ENCODE measurements at places on chromosomes 5 and 9.

GRCh38 chr9:108016446-108016845 is 526.9 kb upstream of the KLF4 start:
- no peak for DNase-seq

DNA sequence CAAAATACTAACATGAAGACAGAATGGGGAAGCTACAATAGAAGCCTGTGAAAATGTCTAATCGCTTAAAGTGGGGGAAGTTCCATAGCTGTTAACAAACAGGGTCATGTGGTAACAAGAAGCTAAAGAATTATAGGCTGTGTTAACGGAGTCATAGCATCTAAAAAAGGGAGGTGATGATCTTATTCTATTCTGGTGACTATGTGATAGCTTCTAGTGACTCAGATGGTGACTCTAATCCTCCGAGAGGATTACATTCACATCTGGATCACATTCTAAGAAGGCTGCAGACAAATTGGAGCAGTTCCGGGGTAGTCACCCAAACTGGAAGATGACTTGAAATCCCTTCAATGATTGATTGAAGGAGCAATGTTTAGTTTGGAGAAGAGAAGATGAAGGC is 142.1 kb downstream of the LIFR start:
- DNase-seq, result no peak

DNA sequence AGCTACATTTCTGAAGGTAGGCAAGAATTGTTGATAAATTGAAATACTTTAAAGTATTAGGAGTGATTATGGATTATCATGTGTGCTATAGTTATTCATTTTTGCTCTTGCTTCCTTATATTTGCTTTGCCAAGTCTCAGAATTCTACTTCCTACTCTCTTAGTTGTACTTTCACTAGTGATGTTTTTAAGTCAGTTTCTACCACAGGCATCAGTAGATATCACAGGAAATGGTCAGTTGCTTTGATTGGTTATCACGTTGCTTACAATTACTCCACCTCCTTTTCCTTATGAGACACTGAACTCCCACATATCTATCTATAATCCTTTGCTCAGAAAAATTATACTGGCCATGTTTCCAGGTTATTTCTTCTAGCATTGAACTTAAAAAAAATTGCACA is 472.8 kb downstream of the DMRTA1 start:
- DNase-seq, result no peak

- DNase-seq, result no peak
These were observed 170.3 kb upstream of the FTMT start for GRCh38 chr5:121681229-121681855.

GRCh38 chr9:9284201-9284600 is 1328.6 kb downstream of the PTPRD start:
- DNase-seq, result no peak

- DNase-seq, result no peak
These were observed 55.3 kb downstream of the ZNF622 start for GRCh38 chr5:16410338-16410737.

GRCh38 chr5:74027732-74028338 is 401.8 kb downstream of the ARHGEF28 start:
- DNase-seq, result no peak

- no peak for DNase-seq
These were observed at the start of gene CSF2 for GRCh38 chr5:132073231-132074013. CSF2 (plus strand) TSS chr5:132073789; CDS start chr5:132073824, 35 bp downstream.

- DNase-seq, result no peak
These were observed 35.2 kb downstream of the MTRR start for GRCh38 chr5:7904170-7904569.

GRCh38 chr5:140038373-140038957 is 4.6 kb downstream of the NRG2 start:
- no peak for DNase-seq

- DNase-seq, result no peak
These were observed 86.7 kb downstream of the AUH start for GRCh38 chr9:91274949-91275492.

GRCh38 chr5:3593771-3594509 is 1.7 kb upstream of the IRX1 start:
- no peak for DNase-seq

GRCh38 chr5:131671994-131672655 is 37.1 kb upstream of the RAPGEF6 start:
- no peak for DNase-seq

DNA sequence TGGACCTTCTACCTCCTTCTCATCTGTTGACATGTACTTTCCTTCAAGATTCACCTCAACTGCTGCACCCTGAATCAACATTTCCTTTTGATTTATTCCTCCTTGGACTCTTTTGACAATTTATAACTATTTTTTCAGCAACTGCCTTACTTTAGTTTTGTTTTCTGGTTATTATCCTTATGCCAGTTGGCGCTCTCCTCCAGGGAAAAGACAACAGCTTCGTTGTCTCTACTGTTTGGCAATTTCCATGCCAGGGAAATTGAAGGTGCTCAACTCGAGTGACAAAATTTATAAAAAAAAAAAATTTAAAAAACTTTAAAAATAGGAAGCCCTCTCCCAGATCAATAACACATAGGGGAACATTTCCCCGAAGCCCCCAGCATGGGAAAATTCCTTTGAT is 549.2 kb upstream of the DMAC1 start:
- DNase-seq, result no peak

DNA sequence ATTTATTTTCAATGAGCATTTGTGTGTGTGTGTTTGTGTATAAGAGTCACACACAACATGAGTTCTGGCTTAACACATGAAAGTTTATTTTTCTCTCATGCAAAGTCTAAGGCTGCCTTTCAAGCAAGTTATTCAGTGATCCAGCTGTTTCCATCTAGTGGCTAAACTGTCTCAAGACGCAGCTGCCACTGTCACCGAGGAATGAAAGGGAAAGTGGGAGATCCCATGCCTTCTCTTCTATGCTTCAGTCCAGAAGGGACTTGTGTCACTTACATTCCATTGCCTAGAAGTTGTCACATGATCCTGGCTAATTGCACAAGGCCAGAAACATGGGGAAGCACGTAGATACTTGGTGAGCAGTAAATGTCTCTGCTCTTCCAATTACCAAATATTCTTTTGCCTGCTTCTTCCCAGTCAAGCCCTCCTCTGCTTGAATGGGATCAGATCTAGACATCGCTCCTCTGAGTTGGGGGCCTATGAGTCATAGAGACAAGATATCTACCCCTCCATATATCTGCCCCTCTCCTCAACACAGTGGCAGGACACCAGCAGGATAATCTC is 30.4 kb upstream of the SLIT3 start:
- DNase-seq, result no peak

- no peak for DNase-seq
These were observed 169.0 kb downstream of the PDZD2 start for GRCh38 chr5:31807789-31808540.

GRCh38 chr9:13322828-13323550 is 43.5 kb upstream of the MPDZ start:
- DNase-seq, result no peak

GRCh38 chr9:3741729-3742128 is 215.9 kb upstream of the RFX3 start:
- no peak for DNase-seq

DNA sequence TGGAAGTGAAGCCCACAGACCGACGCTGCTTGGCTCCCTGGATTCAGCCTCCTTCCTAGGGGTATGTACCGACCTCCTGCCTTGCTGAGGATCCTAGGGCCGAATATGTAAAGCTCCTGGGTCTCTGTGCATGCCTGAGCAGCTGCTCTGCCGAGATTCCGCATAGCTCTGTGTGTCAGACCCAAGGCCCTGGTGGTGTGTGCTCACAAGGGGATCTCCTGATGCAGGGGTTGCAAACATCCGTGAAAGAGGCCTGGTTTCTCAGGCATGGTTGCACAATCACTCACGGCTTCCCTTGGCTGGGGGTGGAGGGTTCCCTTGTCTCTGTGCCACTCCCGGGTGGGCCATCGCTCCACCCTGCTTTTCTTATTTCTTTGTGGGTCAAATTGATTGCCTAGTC is 19.9 kb upstream of the SVEP1 start:
- peak; percentile 49 for DNase-seq

- DNase-seq, result no peak
These were observed 17.2 kb upstream of the CACNA1B start for GRCh38 chr9:137860361-137860760.

DNA sequence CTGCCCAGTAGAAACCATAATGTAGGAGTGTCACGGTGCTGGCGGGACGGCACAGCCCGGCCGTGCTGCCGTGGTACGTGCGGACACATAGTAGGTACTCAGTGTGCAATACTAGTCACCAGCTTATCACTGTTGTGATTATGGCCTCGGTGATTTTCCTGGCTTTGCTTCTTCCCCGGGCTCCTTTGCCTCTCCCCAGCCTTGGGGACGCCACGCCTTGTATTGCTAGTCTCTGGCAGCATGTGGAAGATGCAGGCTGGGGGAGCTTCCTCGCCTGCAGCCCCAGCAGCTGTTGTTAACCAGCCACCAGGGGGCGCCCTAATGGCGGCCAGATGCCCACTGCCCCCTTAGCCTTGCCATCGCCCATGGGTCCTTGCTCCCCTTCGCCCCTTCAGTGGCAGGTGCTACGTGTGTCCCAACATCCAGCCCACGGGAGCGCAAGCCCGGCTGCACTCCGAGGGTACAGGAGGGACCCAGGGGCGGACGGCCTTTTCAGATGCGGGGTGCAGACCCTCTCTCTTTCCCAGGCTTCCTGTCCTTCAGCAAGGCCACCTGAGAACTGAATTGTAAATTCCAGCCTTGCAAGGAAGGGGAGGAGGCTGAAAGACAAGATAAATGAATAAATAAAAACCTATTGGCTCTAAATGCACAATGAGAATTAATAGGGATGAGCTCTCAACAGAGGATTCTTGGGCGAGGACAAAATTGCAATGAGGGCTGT is 8.0 kb downstream of the NTNG2 start:
- peak; percentile 64 for DNase-seq

DNA sequence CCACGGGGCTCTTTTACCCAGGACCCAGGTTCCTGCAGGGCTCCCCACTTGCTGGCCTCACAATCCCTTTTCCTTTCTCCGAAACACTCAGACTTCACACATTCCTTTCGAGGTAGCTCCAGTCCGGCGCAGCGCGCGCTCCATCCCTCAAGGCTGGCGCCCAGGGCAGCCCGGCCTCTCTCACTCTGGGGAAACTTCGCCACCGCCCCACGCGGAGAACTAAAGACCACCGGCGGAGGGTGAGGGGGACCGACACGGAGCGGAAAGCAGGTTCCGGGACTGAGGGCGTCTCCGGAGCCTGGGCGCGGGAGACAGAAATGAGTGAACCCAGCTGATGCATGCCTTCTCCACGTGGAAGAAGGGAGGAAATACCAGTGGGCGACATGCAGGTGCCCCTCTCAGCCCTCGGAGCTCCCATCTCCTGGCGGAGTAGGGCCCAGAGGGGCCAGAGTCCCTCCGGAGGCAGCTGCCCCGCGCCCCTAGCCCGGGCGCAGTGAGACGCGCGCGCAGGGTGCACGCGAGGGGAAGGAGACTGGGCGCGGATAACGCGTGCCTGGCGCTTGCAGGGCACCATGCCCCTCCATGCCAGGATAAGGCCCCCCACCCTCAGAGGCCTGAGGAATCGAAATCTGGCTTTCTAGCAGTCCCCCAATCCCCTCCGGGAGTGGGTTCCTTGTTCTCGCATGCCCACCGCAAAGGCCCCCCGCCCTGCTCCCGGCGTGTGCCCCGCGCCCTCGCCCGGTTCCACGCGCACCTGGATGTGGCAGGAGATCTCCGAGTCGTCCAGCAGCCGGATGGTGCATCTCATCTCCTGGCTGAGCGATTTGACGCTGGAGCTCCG is 650 bp downstream of the FRMD3 start:
- no peak for DNase-seq

GRCh38 chr5:157431544-157432200 is 28.3 kb upstream of the NIPAL4 start:
- DNase-seq, result peak; percentile 75

DNA sequence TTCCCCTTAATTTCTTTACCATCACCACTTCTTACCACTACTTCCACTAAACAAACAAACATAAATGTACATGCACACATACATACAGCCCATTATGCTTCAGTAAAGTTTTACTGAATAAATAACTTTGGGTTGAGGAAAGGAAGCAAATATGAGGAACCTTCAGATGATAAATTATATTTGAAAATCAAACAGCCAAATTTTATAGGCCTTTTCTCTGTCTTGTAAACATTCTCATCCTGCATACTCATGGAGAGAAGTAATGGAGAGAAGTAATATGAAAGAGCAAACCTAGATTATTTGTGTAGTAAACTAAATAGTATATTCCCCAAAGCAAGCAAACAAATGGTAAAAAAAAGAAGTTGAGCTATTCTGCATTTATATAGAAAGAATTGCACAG is 658.3 kb upstream of the RORB start:
- no peak for DNase-seq

GRCh38 chr5:2143646-2144353 is 261.1 kb upstream of the IRX4 start:
- no peak for DNase-seq

DNA sequence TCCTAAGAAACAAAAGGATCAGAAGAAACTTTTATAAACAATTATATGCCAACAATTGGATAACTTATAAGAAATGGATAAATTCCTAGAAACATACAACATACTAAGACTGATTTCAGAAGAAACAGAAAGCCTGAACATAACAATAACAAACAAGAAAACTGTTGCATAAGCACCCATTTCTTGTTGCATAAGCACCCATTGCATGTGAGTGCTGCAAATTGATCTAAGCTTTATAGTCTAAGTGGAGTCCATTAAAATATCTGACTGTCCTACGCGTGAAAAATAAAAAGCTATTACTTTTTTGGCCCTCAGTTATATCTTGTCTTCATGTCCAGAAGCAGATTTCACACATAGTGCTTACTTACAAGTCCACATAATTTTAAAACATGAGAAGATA is 19.3 kb downstream of the TYRP1 start:
- DNase-seq, result no peak

- peak; percentile 30 for DNase-seq
These were observed 79.0 kb downstream of the DAP start for GRCh38 chr5:10681731-10682679.

GRCh38 chr5:163658702-163659567 is 153.5 kb downstream of the MAT2B start:
- no peak for DNase-seq

- DNase-seq, result no peak
These were observed 26.7 kb downstream of the XRCC4 start for GRCh38 chr5:83104021-83104420.

- no peak for DNase-seq
These were observed 28.1 kb downstream of the NTRK2 start for GRCh38 chr9:84697509-84698114.

GRCh38 chr5:95822043-95822541 is 434 bp downstream of the GLRX start:
- DNase-seq, result no peak

GRCh38 chr9:14186096-14186495 is 127.8 kb downstream of the NFIB start:
- DNase-seq, result no peak
